C1 segment of cervical spinal cord (tissue), 14 donors: ENCODE measurements at places on chromosomes 5 and 9.

DNA sequence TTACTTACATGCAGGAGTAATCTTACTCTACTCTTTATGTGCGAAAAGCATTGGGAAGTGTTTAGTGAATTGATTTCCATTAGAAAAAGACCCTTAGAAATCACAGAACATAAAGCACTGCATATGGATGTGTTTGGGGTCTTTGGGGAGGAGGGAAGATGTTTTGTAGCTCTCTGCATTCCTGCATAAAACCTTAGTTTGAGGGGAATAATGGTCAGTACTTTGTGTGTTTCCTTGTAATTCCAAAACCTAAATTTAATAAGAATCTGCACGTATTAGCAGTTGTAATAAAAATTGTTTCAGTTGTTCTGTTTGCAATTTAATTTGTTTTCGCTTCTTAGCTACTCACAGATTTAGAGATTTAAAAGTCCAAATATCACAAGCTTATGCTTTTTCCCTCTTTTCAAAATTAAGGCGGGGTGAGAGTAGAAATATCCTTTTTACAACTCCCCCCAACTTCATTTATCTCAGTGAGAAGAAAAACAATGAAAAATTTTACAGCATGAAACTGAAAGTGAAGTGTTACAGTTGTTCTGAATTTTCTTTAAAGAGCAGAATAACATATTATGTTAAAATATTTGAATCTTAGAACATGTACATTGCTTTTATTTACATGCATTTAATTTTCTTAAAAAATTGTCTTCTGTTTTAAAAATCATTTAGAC is 143.8 kb downstream of the SMARCA2 start:
- peak; percentile 39 for DNase-seq

- no peak for DNase-seq
Measured at GRCh38 chr5:133778636-133779035, 166.3 kb upstream of the FSTL4 start.

- DNase-seq: no peak
Measured at GRCh38 chr5:157350939-157351801, 85.2 kb downstream of the CYFIP2 start.

DNA sequence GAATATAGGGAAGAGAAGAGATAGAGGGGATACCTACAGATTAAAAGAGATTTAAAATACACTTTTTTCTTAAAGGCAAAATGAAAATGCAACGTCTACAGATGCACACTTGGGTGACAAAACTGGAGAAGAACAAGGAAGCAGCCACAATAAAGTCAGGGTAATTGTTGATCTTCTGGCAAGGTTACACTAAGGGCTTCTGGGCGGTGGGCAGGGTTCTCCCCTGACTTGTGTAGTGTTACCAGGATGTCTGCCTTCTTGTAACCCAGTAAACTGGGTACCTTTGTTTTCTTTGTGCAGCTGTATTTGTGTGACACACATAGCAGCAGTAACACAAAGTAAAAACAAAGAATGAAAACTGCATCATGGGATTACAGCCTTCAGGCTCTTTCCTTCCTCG is 37.8 kb downstream of the EPB41L4B start:
- no peak for DNase-seq

GRCh38 chr9:110329639-110330230 is 7.9 kb downstream of the TXNDC8 start:
- no peak for DNase-seq

DNA sequence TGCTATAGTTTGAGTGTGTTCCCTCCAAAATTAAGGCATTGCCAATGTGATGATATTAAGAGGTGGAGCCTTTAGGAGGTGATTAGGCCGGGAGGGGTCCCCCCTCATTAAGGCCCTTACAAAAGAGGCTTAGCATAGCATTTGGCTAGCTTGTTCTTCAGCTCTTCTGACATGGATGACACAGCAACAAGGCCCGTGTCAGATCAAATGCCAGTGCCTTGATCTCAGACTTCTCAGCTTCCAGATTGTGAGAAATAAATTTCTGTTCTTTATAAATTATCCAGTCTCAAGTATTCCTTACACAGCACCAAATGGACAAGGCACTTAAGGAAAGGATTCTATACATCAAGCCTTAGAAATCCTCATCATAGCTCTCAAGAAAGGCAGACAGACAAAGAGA is 31.8 kb downstream of the SLC38A9 start:
- peak; percentile 38 for DNase-seq

- no peak for DNase-seq
Measured at GRCh38 chr9:127912882-127913281, 4.0 kb downstream of the ST6GALNAC4 start.

- no peak for DNase-seq
Measured at GRCh38 chr5:123512611-123513461, 859 bp downstream of the CSNK1G3 start.
